Camera-type eye (tissue), 1 donor: ENCODE measurements at places on chromosomes 2 and 18. TPM values are rescaled to one million over a fixed set of nuclear protein-coding genes. Genes with fewer than 3 reads are reported as not detected.

RESP18 gene
- total RNA-seq: not detected

DLGAP1 gene
- 25.9 TPM for total RNA-seq

MERTK gene
- 12.6 TPM for total RNA-seq

AQP12B gene
- total RNA-seq: not detected

EMILIN1 gene
- 72.2 TPM for total RNA-seq

TNFAIP6 gene
- total RNA-seq: 7.2 TPM

ACTR3 gene
- 125 TPM for total RNA-seq

ERMN gene
- 6.0 TPM for total RNA-seq

LRATD1 gene
- total RNA-seq: 24.7 TPM

STARD6 gene
- not detected for total RNA-seq

KIAA2012 gene
- total RNA-seq: not detected

SCYGR4 gene
- not detected for total RNA-seq

C2orf92 gene
- 16.2 TPM for total RNA-seq

ZC3H8 gene
- total RNA-seq: 19.9 TPM

PTH2R gene
- total RNA-seq: 4.2 TPM

CRACDL gene
- 4.6 TPM for total RNA-seq

SYT4 gene
- total RNA-seq: 68.5 TPM

NFE2L2 gene
- total RNA-seq: 92.3 TPM

TCF23 gene
- total RNA-seq: 0.11 TPM

CCDC138 gene
- total RNA-seq: 35.0 TPM

KCNG2 gene
- total RNA-seq: 1.9 TPM

CCDC141 gene
- 19.2 TPM for total RNA-seq

KYNU gene
- 3.5 TPM for total RNA-seq

CDCA7 gene
- 10.7 TPM for total RNA-seq

LONRF2 gene
- 20.6 TPM for total RNA-seq

ODC1 gene
- 151 TPM for total RNA-seq

GPR45 gene
- not detected for total RNA-seq

REG1B gene
- not detected for total RNA-seq

PASK gene
- total RNA-seq: 16.4 TPM
